ENCODE measurements at places on chromosomes 16 and 17.

- DNase-seq: no peak
Measured at GRCh38 chr17:51533821-51534220, 273.5 kb downstream of the UTP18 start.

DNA sequence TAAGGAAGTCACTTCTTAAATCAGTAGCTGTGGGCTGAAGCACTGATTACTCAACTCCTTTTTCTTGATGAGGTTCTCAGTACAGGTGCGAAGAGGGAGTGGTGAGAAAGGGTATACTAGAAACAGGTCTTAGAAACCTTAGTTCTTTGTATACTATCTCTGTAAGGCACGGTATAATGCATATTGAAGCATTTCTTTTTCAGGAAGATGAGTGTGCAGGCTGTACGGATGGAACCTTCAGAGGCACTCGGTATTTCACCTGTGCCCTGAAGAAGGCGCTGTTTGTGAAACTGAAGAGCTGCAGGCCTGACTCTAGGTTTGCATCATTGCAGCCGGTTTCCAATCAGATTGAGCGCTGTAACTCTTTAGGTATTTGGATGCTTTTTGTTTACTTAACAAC is 39.2 kb downstream of the CYLD start:
- no peak for DNase-seq

- DNase-seq: peak; percentile 35
Measured at GRCh38 chr16:87700406-87701077, 65.2 kb downstream of the KLHDC4 start.

DNA sequence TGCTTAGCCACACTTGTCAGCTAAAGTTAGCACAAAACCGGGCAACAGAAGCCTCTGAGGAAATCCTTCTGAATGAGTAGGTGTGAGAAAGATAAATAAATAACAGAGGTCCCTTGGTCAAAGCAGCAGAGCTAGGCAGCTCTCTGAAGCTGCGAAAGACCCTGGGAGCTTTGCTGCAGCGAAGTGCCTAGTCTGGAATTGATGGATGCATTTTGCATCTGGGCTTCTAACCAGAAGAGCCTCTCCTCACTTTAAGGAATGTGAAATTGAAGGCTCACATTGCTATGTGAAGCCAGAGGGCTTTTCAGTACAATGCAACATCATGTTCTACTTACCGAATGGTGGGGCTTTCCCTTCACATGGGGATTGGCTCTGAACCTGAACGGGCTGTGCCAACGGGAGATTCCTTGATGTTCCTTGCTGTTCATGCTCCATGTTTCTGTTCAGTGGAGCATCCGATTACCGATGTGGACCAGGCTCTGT is 274.6 kb downstream of the HS3ST3B1 start:
- no peak for DNase-seq

- DNase-seq: no peak
Measured at GRCh38 chr16:53780051-53780450, 76.1 kb downstream of the FTO start.

- DNase-seq: no peak
Measured at GRCh38 chr17:27564463-27564862, 66.5 kb upstream of the LGALS9 start.
